ENCODE measurements at places on chromosomes 3 and 15.
A peak's percentile ranks its signal among the peaks of the same experiment; 100 is the strongest.

DNA sequence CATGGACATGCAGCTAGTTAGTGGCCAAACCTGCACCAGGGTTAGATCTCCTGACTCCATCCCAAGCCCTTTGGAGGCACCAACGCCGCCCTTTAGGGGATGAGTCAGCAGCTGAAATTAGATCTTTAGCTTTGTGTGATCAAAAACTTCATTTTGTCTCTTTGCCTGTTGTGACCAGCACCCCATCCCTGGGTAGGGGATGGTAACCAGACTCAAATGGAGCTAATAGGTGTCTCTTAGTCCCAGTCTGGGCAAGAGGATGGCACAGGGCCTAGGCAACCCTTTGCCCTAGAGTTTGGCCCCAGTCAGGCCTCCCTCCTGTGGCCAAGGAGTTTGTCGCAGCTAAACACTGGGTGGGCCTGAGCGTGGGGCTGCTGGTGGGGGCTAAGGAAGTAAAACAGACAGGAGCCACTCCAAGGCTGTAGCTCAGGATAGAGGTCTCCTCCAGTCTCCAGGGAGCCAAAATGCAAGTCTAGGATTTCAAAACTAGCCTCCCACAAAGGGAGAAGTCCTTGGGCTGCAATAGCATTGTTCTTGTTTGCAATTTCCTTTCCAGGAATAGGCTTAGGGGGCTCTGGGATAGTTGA lies 105.1 kb downstream of the CPN2 start:
- DNase-seq, result no peak

DNA sequence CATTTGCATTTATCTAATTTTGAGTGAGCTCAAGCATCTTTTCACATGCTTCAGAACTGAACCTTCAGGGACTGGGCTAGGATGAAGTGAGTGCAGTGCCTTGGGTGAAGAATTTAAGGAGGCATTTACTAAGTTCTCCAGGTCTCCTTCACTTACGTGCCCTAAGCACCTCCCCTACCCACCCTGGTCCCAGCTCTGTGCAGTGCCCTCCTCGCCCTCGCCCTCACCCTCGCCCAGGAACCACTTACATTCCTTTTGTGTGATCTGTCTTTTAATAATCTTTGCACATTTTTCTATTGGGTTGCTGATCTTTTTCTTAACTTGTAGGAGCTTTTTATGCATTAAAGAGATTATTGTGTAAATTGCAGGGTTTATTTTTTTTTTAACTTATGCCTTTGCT lies 322.6 kb downstream of the THSD4 start:
- no peak for DNase-seq

- DNase-seq, result no peak
Measured at GRCh38 chr15:25246641-25247406, 192.0 kb downstream of the UBE3A start.

DNA sequence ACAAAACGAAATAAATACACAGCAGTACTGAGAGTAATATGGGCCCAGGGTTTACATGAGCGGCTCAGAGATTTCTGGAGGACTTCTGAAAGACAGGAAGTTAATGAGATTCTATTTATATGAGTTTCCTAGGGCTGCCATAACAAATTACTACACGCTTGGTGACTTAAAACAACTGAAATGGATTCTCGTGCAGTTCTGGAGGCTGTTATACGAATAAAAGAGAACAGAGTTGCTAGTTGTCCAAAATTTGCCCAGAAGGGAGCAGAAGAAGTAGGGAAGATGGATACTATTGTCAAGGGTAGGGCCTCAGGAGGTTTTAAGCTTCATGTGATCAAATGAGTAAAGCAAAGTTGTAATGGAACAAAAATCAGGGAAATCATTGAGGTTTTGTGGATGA lies 173.1 kb upstream of the LYSMD4 start:
- no peak for DNase-seq

GRCh38 chr15:66931768-66932633 lies 133.4 kb upstream of the SMAD3 start:
- peak; percentile 6 for DNase-seq

GRCh38 chr3:183572935-183573334 lies 17.4 kb upstream of the KLHL6 start:
- no peak for DNase-seq
